Stimulated activated CD4-positive, alpha-beta T cell treated with anti-CD3 and anti-CD28 coated beads, Interleukin-1b, Interleukin-23, amount 100 ng/mL, for 24 hours (primary cell): ENCODE measurements at places on chromosomes 5 and 9.

- no peak for DNase-seq
These were observed 30.4 kb downstream of the STC2 start for GRCh38 chr5:173297813-173298212.

- no peak for DNase-seq
These were observed 5.8 kb upstream of the NKD2 start for GRCh38 chr5:1002836-1003235.

- no peak for DNase-seq
These were observed 20.9 kb upstream of the BNIP1 start for GRCh38 chr5:173123416-173123815.

- no peak for DNase-seq
These were observed 275.9 kb upstream of the ZNF462 start for GRCh38 chr9:106587042-106587441.

GRCh38 chr5:82365026-82365425 lies 86.9 kb upstream of the RPS23 start:
- DNase-seq: no peak

DNA sequence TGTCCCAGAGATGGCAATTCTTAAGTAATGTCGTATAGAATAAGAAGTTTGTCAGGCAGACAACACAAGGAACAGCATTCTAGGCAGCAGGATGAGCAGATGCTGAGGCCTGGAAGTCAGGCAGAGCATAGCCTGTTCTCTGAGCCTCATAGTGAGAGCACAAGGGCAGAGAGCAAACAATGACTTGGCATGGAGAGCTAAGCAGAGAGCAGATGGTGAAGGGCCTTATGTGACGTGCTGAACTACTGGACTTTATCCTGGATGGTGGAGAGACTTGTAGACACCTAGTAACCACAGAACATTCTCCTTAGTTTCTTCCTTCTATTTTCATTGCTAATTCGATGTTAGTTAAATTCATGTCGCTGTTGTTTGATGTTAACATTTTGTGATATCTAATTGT lies 60.1 kb downstream of the KCTD16 start:
- no peak for DNase-seq

- no peak for DNase-seq
These were observed 536 bp upstream of the COMMD10 start for GRCh38 chr5:116084287-116084691.

DNA sequence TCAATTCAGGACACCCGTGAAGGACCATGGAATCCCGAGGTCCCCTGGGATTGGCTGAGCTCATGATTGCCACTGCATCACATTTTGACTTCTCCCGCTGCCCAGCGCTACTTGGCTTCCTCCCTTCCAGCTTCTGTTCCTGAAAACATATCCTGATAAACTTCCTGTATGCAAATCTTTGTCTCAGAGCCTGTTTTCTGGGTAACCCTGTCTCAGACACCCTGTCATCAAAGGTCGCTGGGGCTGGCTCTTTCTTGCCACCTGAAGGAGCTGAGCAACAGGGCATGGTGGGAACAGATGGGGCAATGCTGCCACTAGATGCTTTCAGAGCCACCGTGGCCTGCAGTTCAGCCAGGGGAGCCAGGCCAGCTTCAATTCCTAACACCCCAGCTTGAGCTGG lies 154.3 kb upstream of the TBC1D2 start:
- DNase-seq: no peak

GRCh38 chr5:180313677-180314505 lies 22.0 kb upstream of the MAPK9 start:
- DNase-seq: no peak

- no peak for DNase-seq
These were observed 7.4 kb downstream of the DMRTA1 start for GRCh38 chr9:22454016-22454415.

DNA sequence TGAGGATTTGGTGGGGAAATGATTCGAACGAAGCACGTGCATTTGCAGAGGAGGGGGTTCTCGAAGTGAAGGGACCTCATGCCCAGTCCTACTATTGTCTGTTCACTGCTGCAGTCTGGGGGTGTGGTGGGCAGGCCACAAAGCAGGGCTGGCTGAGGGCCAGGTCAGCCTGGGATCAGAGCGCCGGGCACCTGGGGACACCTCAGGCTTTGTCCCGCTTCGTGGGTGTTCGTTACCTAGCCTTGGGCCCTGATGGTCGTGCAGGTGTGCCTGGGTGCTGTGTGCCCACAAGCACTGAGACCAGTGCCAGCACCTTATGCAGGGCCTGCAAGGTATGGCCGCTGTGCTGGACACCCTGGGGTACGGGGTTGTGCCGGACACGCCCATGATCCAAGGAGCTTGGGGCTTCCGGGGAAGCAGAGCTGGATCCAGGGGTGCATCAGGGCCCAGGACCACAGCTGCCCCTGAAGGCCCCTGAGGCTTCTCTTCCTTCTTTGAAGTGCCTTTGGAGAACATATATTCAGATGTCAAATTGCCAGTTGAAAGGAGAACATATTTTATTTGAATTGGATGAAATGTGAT lies 80.6 kb downstream of the COL5A1 start:
- no peak for DNase-seq

- DNase-seq: no peak
These were observed 344.9 kb upstream of the PAPPA start for GRCh38 chr9:115808695-115809094.

DNA sequence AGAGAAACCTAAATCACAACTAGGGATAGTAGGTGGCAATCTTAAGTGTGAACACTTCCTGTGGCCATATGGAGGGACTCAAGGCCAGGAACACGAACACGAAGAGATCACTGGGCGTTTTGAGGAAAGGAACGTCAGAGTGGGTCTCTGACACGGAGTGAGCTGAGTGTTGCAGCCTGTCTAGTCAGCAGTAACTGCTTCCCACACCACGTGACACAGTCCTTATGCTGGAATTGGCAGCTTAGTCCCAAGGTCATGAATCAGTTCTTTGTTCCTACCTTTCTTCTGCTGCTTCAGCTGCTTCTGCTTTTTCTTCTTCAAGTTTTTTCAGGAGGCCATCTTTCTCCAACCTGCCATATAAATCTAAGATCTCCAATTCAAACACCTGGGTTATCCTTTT lies 18.2 kb downstream of the SPACA9 start:
- DNase-seq: no peak

DNA sequence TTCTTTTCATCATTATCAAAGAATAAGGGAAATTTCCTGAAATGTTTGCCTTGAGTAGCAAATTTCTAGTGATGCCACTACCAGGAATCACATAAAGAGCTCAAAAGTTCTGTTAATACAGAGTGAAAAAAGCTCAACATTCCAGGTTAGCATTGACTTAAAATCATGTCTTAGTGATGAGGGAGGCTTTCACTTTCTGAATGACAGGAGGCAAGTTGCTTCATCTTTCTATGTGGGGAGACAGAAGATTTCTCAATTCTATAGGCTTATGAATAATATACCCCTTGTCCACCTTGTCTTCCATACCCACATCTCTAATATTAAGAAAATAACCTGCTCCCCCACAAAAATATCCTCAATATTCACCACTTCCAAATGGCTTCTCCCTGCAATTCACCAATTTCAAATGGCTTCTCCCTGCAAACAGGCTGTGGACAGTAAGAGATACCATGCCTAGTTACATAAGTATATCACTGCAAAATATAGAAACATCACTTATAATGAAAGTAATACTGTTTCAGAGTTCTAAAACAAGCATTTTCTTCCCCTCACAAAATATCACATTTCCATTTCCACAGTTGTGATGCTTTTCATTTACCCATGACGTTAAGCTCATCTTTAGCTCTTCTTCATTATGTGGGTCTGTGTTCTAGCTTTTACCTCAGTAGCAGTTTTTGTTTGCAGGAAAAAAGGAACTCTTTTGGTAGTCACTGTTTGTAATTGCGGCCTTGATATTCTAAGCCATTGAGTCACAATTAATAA lies 2.2 kb upstream of the JAK2 start:
- DNase-seq: no peak

DNA sequence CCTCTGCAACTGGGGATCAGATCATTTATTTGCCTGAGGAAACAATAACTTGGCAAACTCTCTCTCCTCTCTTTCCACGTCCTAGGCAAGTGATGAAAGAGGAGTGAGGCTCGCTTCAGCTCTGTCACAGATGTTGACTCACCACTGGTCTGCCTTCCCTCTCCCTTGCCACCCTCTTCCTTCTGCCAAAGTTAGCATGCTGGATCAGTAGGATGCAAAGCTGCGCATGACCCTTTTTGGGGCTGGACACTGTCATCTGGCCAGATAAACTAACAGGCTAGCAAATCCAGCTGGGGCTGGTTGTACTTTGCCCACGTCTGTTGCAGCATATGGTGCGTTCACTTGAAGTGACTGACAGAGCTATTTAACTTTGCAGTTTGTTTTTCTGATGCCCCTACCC lies 36.2 kb upstream of the SMARCA2 start:
- DNase-seq: no peak

- no peak for DNase-seq
These were observed 126.5 kb upstream of the MAST4 start for GRCh38 chr5:66469684-66470083.

DNA sequence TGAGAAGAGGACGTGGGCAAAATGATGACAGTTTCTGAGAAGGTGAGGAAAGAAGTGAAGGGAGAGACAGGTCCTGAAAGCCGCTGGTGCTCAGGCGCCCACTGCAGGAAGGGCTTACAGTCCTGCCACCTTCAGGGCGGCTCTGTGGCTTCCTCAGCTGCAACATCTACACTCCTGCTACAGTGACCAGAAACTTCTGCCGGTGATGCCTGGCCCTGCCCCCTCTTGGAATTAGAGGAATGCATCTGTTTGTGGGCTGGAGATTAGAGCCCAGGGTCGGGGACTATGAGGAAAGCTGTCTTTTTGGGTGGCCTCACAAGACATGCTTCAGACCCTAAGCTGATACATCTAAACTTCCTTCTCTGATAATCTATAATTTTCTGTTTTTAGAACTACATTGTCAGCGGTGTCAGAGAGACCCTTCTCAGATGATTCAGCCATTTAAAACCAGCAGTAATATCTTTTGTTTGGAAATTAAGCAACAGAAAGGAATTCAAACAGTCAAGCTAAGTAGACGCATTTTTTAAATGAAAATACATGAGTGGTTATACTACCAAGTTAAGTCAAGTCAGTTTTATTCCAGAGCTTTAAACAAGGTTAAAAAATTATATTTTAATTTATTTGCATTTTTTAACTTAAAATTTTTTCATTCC lies 30.4 kb downstream of the PRDM6 start:
- no peak for DNase-seq

DNA sequence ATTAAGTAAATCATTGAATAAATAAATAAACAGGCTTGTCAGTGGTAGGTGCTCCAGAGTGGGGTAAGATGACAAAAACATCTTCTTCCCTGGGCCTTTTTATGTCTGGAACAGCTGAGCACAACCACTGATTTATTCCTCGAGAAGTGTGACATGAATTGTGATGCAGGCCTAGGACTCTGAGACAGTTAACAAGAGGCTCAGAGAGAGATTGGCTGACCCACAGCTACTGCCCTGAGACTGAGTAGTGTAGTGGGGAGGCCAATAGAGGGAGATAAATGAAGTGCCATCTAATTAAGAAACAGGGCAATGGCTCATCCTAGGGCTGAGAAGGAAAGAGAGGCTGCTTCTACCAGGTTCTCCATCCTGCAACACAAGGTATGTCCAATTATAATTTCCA lies 369.3 kb upstream of the TRPC7 start:
- DNase-seq: no peak

DNA sequence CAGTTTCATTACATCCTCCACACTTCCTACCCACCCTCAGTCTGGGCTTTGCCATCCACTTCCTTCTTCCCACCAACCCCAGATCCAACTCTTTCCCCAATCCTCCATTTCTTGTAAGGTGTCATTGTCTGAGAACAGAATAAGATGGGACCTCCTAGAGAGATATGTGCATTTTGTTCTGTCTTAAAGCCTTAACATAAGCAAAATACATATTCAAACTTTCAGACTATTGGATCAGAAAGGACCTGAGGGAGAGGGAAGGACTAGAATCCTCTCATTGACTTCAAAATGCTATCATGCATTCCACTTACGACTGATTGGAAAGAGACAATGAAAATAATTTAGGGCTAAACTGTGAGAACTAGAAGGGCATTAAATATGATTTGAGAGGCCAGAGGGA lies 43.0 kb downstream of the AGXT2 start:
- DNase-seq: no peak

- DNase-seq: no peak
These were observed 33.0 kb downstream of the ARHGEF37 start for GRCh38 chr5:149614034-149614907.
